ENCODE measurements at places on chromosomes 5 and 9. TPM values are rescaled to one million over a fixed set of nuclear protein-coding genes. Genes with fewer than 3 reads are reported as not detected.

The LEAP2 gene
- total RNA-seq: 0.90 TPM

The TLX3 gene
- total RNA-seq: not detected

The FAM221B gene
- not detected for total RNA-seq

The RGMB gene
- total RNA-seq: 6.0 TPM

The KCNV2 gene
- not detected for total RNA-seq

The NMUR2 gene
- total RNA-seq: 0.09 TPM

The DMGDH gene
- total RNA-seq: not detected

The SLC1A1 gene
- 1.0 TPM for total RNA-seq

The MYMK gene
- not detected for total RNA-seq

Data from A549 treated with Mapracorat at 1 μM for 4 hours (cell line).